A549 (cell line): ENCODE measurements at places on chromosomes 16 and 17. TPM values are rescaled to one million over a fixed set of nuclear protein-coding genes. Genes with fewer than 3 reads are reported as not detected.

DNA sequence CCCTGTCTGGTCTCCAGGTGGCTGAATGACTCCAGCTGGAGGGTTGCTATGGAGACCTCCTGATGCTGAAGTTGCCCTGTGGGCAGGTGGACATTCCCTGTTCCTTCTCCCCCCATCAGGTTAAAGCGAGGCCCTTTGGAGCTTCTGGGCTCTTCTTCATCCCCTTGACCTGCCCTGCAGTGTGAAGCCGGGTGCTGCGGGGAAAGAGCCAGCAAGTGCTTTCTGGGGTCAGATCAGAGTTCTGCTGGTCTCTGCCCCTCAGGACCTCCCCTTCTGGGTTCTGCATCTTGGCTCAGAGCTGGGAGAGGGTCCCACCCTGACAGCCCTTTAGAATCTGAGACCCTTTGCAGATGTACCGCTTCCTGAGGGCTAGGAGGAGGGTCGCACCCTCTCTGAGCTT is 25.1 kb downstream of the NKD1 start:
- DNase-seq, result no peak

- DNase-seq, result no peak
Measured at GRCh38 chr17:77095461-77095860, 45.3 kb upstream of the SEC14L1 start.

GRCh38 chr16:74585846-74586443 is 21.0 kb downstream of the GLG1 start:
- no peak for DNase-seq

- DNase-seq, result no peak
Measured at GRCh38 chr17:70859829-70860228, 690.5 kb downstream of the KCNJ2 start.

- no peak for DNase-seq
Measured at GRCh38 chr16:88988980-88989811, 12.2 kb upstream of the CBFA2T3 start.

DNA sequence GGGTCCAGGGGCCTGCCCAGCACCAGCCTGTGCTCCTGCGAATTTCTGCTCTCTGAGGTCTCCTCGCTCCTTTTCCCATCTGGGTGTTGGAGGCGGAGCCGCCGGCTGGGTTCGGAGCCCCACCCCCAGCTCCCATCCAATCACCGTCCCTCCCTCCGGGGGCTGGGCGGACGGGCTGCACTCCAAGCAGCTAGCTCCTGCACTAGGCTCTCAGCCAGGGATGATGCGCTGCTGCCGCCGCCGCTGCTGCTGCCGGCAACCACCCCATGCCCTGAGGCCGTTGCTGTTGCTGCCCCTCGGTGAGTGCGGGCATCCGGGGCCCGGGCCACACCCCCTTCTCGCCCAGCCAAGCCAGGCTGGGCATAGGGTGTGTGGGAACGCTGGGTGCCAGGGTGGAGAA is at the start of gene NRN1L:
Gene NRN1L (plus strand): TSS at position 202 of the 400 bp plus-strand sequence. CDS start 19 bp downstream, at position 221.
- DNase-seq, result no peak

- no peak for DNase-seq
Measured at GRCh38 chr17:20306924-20307323, 160.4 kb downstream of the LGALS9B start.

DNA sequence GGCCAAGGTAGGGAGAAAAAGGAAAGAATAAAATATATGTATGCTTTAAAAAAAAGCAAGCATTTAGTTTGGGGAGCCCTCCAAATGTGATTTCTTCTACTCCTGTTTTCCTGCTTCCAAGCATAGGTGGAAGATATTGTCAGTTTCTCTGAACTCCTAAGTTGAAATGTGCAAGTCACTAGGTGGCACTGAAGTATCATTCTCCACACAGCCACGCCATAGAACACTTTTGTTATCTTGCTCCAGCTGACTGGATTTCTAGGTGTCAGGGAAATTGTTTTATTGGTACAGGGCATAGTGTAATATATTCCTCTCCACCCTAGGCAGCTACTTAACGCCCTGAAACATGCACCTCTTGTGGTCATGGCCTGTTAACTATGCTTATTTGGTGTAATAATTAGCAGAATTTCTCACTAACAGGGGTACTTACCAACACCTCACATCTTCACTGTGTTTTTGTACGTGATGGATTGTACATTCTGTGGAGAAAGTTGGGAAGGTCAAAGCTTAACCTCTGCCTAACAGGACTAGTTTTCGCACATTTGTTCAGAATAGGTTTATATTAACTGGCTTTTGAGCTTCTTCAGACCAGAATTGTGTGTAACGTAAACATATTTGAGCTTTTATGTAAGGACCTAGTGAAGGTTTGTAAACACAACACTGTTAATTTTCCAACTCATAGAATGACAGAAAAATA is 69.3 kb downstream of the FTO start:
- DNase-seq, result peak; percentile 51

DNA sequence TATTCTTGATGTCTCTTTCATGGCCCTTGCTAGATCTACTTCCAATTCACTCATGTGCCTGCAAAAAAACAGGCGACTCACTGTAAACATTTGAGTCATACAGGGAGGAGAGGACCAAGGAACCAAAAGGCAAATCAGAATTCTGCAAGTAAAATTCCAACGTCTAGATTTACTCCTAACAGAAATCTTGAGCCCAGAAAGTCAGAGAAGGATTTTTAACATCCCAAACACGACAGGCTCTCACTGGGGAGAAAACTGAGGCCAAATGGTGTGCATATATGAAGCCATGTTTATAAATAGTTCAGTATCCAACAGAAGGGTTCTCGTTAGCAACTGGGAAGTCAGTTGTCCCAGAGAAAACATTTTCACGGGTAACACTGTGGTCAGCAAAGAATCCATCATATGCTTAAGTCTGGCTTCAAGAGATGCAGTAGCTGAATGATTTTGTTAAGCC is 40.1 kb downstream of the LITAF start:
- no peak for DNase-seq

DNA sequence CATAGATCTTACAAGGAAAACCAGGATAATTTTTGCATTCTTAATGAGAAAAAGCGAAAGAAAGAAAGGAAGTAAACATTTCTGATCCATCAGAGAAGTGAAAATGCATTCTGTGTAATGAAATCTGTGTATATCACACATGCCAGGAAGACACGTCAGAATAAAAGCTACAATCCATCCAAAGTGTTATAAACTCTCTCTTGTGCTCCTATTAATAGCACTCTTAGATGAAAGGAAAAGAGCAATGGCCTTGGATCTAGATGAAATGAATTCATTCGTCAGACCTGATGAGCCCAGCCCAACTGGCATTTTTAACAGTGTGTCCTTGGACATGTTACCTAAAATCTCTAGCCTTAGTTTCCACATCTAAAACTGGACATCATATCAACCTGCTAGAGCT is 885.5 kb downstream of the CDH11 start:
- no peak for DNase-seq

- DNase-seq, result no peak
Measured at GRCh38 chr16:79169239-79169638, 431.3 kb downstream of the MAF start.

DNA sequence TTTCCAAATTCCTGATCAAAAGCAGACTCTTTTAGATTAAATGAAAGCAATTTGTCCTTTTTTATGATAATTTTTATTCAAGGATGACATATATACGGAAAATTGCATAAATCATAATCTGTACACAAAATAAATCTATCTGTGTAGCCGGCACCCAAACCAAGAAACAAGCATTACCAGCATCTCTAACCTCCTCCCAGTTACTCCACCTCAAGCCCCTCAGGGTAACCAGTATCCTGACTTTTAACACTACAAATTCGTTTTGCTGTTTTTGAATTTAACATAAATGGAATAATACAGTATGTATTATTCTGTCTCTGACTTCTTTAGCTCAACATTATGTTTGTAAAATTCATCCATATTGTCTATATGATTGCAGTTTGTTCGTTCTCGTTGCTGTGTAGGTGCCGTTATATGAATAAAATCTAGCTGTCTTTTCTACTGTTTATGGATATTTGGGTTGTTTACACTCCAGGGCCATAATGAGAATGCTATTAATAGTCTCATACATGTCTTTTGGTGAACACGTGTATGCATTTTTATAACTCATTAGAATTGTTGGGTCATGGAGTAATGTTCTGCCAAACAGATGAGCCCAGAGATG is 1.0 kb downstream of the TEKT1 start:
- DNase-seq, result no peak

DNA sequence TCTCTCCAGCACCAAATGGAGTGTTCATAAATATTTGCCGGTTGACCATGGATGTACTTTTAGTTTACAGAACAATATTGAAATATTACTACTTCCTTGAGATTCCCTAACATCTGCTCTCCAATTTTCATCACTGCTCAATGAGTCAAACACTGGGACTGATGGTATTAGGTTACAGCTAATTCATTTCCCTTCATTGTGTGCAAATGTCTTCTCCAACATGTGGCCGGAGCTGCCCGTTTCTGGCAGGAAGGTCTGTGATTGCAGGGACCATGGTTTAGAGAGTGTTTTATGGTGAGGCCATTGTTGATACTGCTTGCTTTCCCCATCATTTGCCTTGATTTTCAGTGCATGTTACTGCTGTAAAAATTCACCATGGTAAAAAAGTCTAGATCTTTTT is 209.3 kb downstream of the HS3ST3B1 start:
- no peak for DNase-seq

DNA sequence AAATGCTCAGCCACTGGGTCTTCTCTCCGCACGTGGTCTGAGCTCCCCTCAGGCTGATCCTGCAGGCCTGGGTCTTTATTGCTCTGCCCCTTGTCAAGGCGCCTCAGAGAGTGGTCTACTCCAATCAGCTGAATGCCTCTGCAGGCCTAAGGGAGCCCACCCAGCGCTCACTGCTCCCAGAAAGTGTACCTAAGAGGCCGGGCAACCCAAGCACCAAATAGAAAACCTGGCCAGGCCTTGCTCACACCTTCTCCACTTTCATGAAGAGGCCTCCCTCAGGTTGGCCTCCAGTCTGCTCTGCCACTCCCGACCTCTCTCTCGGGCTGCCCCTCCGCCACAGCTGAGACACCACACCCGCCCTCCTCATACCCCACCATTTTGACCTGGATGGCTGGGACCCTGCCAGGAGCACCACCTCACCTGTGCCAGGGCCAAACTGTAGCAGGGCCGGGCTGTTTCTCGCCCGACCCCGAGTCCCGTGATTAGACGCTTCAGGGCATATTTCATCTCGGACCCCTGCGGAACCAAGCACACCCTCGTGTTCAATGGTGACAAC is 665 bp downstream of the MYBBP1A start:
- DNase-seq, result no peak

DNA sequence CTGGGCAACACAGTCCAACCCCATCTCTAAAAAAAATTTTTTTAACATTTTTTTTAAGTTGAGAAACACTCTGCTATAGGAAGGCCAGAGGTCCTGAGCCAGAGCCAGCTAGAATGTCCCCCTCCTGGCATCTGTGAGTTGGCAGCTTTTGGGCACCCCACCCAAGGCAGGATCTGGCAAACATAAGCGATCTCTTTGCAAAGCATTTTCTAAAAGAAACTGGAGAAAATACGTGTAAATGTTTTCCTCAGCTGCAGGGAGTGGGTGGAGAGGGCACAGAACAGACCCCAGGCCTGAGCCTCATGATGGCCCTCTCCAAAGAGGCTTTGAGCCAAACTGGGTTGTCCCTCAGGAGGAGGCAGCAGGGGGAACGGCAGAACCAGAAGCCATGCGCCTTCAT is 11.7 kb downstream of the CAVIN1 start:
- DNase-seq, result no peak

DNA sequence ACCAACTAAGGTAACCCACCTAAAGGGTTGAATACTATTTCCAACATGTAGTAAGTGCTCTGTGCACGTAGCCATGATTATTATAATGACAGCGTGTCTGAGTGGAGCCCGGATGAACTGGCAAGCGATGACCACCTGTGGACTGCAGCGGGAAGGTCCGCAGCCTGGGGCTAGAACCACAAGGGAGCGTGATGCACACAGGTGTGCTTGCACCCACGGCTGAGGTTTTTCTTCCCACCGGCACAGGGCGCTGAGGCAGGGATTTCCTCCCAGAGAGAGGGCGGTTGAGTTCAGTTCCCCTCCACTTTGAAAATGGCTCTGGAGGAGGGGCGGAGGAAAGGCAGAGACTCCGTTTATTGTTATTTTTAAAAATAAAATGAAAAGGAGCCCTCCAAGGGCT is 221.7 kb upstream of the HSBP1 start:
- DNase-seq, result no peak

DNA sequence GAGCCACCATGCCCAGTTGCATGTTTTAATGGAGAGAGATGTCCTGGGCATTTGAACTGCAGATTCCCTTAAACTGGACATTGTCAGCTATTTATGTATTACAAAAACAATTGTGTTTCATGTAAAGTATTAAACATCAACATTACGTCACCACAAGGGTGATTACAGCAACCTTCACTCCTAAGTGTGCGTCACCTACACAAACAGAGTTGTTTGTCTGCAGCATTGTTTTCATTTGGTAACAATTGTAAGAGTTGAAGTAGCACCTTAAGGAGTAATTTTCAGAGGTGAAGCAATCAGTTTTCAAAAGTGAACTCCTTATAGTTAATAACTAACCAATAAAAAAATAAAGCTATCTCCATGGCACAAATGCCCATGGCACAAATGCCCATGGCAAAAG is 271.4 kb downstream of the IRX3 start:
- no peak for DNase-seq

DNA sequence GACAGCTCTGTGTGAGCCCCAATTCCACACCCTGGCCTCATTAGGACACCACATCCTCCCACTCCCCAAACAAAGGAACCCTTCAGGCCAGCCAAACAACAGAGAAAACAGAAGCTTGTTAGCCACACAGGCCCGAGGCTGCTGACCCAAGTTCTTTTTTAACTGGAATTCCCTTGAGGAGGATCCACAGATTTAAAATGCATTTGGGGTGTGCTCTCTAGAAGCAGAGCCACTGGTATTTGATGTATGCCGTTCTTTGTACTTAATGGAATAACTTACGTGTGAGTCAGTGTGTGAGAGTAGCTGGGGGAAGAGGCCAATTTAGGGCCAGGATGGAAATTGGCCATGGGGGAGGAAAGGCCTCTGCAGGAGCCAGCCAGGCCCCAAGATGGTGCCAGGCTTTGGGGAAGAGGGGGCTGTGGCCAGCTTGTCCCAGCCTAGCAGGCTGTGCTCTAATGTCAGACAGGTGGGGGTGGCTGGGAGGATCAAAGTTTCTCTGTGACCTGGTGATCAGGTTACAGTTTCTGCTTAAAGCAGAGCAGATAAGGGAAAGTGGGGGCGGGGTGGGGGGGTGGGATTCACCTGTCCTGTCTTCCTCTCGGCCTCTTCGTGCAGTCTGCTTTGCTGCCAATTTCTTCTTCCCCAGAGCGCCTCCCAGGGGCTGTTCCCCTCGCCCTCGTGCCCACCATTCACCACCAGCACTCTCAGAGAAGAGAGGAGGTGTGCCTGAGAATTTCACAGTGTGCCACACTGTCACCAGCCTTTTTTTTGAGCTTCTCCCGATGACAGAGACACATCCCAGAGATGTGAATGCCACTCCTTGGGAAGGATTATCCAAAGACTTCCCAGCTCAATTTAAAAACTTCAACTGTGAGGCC is 50.8 kb downstream of the TOM1L2 start:
- DNase-seq, result peak; percentile 89

- no peak for DNase-seq
Measured at GRCh38 chr16:50719401-50720337, 22.2 kb upstream of the CYLD start.

ALDH3A1 gene
- polyA plus RNA-seq, result 833 to 1,094 TPM (median 959 TPM) in 3 replicates

TEX14 gene
- polyA plus RNA-seq, result 0.03 to 0.08 TPM (median 0.04 TPM) in 3 replicates

FNDC8 gene
- polyA plus RNA-seq, result not detected in 3 replicates

NKD1 gene
- 0.15 to 0.22 TPM (median 0.19 TPM) in 3 replicates for polyA plus RNA-seq

C16orf89 gene
- not detected in 3 replicates for polyA plus RNA-seq

PERCC1 gene
- not detected in 3 replicates for polyA plus RNA-seq

HES7 gene
- 0.67 to 1.4 TPM (median 0.72 TPM) in 3 replicates for polyA plus RNA-seq

PDE6G gene
- 0.90 to 2.0 TPM (median 1.2 TPM) in 3 replicates for polyA plus RNA-seq

HNF1B gene
- 19.5 to 21.3 TPM (median 20.8 TPM) in 3 replicates for polyA plus RNA-seq

ATP2A1 gene
- polyA plus RNA-seq, result 1.5 to 5.2 TPM (median 2.3 TPM) in 3 replicates

SPDYE4 gene
- polyA plus RNA-seq, result not detected in 3 replicates

TBC1D3E gene
- 0.12 TPM in 1 of 3 replicates, not detected in the others for polyA plus RNA-seq

ARL5C gene
- polyA plus RNA-seq, result not detected in 3 replicates

ZNF423 gene
- polyA plus RNA-seq, result 0.04 to 0.15 TPM (median 0.14 TPM) in 3 replicates

CCDC137 gene
- 55.0 to 59.7 TPM (median 55.6 TPM) in 3 replicates for polyA plus RNA-seq
